AG04450 (cell line): ENCODE measurements at places on chromosomes 12 and 14.
A peak's percentile ranks its signal among the peaks of the same experiment; 100 is the strongest.

DNA sequence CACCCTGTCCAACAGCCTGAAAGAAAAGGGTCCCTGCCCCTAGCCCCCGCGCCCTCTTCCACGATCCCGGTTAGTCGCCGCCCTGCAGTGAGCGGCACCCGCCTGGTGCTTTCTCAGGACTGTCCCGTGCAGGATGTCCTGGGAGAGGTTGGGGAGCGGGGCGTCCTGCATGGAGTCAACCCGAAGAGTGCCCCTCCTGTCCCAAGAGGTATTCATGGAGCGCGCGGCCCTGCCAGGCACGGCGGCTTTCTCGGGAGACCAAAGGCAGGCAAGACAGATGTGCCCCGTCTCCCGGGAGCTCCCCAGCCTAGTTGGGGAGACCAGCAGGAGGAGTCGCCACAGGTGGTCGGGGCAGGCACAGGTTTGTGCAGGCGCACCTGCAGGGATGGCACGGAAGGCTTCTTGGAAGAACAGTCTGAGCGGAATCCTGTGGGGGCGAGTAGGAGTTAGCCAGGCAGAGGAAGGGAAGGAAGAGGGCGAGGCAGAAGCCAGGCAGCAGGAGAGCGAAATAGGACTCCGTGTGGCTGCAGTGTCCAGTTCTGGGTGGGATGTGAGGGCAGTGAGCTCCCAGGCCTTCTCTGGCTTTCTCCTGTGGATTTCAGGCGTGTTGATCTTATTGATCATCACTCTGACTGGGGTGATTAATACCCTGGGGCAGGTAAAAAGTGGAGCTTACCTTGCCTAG, 723 bp downstream of the SIVA1 start:
- DNase-seq, result no peak

- no peak for DNase-seq
These were observed 187.7 kb downstream of the NTF3 start for GRCh38 chr12:5619628-5620027.

DNA sequence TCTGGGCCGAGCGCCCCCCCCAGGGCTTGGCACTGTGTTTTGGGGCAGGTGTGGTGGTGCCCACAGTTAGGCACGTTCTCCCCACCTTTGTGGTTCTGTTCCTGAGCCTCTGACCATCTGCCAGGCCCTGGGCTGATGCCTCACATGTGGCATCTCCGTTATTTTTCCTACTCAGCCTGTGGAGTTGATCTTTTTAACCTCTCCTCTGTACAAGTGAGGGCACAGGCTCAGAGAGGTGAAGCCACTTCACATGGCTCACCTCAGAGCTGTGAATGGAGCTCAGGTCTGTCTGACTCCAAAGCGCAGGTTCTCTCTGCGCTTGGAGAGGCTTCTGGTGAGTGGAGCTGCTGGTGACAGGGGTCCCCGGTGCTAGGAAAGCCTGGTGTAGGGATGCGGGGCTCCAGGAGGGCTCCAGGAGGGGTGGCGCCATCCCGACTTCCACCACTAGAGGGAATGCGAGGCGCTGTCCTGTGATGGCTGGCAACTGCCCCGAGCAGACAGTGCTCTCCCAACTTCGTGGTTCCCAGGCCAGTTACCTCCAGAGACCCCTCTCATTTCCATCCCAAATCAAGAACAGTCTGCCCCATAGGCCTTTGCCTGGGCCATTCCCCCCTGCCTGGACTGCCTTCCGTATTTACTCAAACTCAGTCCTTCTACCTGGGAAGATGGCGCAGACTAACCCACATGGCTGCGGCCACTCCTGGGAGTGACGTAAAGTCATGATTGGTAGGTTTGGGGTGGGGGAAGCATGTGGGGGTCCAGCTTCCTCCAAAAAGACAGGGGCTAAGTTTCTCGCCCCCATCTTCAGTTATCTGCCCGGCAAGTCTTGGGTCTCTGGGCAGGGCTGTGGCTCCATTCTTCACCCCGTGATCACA, 9.9 kb downstream of the BCL7A start:
- DNase-seq, result no peak

DNA sequence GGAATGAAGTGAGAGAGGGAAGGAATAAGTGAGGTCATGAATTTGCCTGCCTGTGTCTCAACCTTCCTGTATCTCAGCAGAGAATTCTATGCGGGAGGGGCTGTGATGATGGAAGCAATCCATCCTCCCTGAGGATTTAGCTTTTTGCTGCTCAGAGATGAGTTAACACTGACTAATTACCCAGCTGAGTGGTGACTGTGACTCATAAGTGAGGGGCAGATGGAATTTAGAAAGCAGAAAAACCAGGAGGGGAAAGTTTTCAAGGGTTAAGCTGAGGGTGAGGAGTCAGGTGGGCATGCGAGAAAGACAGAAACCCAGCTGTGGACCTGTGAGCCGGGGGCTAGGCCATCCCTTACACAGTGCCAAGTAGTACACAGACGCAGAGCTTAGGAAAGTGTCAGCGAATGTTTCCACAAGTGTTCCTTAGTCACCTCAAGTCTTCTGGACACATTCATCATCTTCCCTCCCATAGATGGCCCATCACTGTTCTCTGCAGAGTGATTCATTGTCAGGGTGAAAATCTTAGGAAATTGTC, 277.9 kb downstream of the IPO8 start:
- DNase-seq, result peak; percentile 48

- DNase-seq, result no peak
These were observed 689.7 kb downstream of the BCL11B start for GRCh38 chr14:98582276-98582675.

- DNase-seq, result no peak
These were observed 152.4 kb downstream of the TSPAN9 start for GRCh38 chr12:3229577-3229976.

DNA sequence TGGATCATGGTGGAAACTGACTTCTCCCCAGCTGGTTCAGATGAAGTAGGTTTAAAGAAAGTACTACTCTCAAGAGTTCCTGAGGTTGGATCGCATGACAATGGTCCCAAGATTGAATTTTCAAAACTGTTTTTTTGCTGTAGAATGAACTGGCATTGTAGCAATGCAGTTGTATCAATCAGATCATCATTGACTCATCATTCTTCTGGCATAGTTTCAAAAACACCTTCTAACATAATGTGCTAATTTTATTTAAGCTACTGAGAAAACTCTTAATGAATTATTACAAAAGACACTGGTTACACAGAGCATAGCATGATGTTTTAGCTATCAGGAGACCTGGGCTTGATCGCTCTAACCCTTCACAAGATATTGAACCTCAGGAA, 384.5 kb upstream of the DCN start:
- no peak for DNase-seq

GRCh38 chr12:117671734-117672133, 297.1 kb downstream of the KSR2 start:
- DNase-seq, result no peak

DNA sequence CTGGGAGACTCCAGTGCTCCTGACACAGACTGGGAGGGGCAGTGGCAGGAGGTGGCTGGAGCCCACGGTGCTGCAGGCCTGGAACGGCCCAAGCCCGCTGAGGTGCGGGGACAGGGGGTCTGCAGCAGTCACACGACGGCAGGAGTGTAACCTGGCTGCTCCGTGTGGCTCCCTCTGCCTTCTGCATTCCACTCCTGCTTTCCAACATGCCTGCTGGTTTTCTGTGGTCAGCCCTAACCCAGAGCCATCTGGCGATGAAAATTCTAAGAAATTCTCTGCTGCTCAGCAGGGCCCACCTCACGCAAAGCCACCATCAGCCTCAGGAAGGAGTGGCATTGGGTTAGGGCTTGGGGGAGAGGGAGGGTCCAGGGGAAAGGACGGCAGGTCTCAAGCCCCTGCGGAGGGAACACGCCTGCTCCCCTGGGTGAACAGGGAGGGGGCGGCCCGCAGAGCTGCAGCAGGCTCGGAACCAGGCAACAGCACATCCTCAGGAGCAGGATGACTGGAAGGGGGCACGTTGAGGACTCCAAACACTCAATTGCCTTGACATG, 5.0 kb upstream of the FBRSL1 start:
- no peak for DNase-seq

- DNase-seq, result no peak
These were observed 144.7 kb downstream of the KTN1 start for GRCh38 chr14:55724736-55725135.
